HL-60 (cell line): ENCODE measurements at places on chromosomes 2 and 18.

GRCh38 chr2:188369365-188369764, 77.7 kb downstream of the GULP1 start:
- peak; percentile 1 for DNase-seq

DNA sequence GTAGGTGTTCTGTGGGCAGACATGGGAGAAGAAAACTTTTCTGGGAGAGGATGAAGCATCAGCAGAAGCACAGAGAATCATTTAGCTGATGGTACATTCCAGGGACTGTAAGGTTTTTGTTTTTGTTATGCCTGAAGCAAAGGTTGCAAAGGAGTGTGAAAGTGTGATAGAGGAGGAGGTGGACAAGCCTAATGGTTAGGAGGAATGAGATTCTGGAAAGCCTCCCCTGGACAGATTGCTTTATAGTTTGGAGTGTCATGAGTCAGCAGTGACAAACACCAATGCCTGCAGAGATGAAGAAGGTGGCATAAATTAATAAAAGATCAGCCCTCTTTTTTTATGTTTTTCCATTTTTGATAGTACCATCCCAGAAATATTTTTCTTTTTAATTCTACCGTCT, 171.6 kb upstream of the BOD1L2 start:
- DNase-seq, result no peak

DNA sequence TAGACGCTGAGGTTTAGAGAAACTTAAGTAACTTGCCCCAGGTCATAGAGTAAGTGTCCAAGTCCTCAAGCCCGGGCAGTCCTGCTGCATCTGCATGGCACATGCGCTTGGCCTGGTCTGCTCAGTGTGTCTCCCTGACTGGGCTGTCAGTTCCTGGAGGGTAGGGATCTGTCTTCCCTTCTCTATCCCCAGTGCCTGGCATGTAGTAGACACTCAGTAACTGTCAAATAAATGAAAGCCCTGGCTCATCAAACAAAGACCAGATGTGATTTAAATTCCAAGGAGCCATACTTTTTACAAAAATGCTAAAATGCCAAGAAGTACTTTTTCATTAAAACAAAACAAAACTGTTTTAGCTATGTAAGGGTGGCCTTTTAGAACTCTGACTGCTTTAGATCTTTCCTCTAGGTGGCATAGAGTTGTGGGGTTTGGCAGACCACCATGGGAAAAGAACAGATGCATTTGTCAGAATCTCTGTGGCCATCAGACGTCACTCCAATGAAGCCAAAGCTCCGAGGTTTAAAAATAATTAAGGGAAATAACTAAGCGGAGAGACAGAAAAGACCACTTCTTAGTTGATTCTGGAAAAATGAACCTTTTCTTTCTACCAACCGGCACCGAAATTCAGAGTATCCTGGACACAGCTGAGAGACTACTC, 34.0 kb downstream of the EPAS1 start:
- DNase-seq, result no peak

GRCh38 chr2:43605079-43605655, 9.3 kb upstream of the THADA start:
- no peak for DNase-seq

GRCh38 chr2:59935005-59935404, 618.4 kb downstream of the BCL11A start:
- DNase-seq, result no peak

GRCh38 chr2:25617948-25618646, 55.3 kb downstream of the DTNB start:
- DNase-seq, result no peak

DNA sequence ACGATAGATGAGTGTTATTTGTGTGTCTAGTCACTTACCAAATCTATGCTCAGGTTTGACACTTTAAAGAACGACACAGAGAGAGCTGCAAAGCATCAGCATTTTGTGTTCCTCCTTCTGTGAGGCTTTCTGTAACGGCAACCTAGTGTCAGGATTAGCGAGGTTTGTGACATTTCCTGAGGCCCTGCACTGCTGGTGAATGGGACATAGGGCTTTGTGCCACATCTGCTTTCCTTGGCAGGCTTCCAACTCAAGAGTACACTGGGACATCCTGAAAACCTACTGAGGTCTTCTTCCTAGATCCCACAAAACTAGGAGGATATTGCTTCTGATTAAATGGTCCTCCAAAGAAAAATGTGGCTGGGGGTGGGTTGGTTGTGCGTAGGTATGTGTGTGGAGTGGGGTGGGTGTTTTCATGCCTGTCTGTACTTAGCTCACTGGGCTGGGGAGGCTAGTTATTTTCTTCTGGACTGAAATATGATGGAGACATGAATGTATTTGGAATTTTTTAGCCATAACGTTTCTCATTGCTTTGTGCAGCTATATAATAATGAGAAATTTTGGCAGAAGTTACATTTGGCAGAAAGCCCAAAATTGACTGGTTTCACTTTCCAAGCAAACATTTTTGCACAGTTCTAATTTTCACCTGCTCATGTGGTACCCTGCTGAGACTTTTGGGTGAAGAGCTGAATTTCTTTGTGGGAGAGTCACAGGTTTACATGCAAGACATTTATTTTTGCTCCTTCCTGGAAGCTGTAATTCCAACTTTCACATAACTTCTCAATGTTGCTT, 308.4 kb downstream of the XIRP2 start:
- peak; percentile 82 for DNase-seq

GRCh38 chr2:223560749-223561435, 41.3 kb downstream of the SCG2 start:
- DNase-seq, result no peak

DNA sequence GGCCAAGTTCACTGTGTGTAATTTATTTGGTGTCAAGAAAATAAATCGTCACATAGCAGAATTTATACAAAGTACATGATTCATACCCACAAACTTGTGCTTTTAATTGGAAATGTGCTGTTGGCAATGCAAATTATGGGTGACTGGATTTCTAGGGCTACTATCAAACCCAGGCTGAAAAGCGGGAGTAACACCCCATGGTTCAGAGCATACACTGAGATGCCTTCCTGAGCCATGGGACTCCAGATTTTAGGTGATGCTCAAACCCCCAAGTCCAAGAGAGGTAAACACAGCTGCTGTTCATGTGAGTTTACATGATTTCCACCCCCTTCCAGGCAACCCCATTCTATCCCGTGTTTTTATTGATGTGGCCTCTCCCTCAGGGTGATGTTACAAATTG, 565.9 kb upstream of the ID2 start:
- DNase-seq, result no peak

- DNase-seq, result no peak
Observed at GRCh38 chr2:7950035-7950612, 731.7 kb upstream of the ID2 start.

GRCh38 chr2:98084869-98085238, 2.1 kb upstream of the VWA3B start:
- no peak for DNase-seq

DNA sequence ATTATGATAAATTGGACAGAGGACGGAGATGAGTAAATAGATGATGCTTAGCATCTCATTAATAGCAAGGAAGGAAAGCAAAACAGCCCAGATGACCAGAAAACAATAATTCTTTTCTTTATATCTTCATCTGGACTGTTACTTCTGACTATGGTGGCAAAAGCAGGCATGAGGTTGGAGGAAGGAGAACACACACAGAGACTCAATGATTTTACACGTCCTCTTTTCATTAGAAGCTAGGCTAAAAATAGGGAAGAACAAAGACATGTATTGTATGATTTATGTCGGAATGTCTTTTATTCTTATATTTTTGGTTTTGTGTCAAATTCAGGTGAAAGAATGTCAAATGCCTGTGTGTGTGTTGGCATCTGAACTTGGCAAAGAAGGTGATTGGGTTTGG, 137.1 kb downstream of the MAP2 start:
- no peak for DNase-seq

- no peak for DNase-seq
Observed at GRCh38 chr2:219279916-219280516, 850 bp downstream of the DNAJB2 start.

DNA sequence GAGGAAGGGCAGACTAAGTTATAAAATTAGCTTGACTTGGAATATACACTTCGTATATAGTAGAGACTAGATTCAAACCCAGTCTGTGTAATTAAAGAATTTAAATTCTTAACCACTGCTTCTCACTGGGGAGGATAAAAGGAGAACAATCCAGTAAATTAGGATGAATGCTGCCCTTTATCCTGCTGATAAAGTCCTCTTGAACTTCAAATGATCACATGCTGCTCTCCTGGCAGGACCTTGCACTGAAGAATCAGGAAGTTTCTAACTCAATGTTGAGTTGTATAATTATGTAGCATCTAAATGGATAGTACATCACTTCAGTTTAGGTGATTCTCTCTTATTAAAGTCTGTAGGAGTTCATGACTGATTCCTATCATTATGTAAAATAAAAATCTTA, 1179.7 kb downstream of the DSC3 start:
- no peak for DNase-seq

GRCh38 chr2:23204685-23205242, 180.2 kb upstream of the KLHL29 start:
- no peak for DNase-seq

- no peak for DNase-seq
Observed at GRCh38 chr2:134677856-134678756, 40.7 kb downstream of the TMEM163 start.

GRCh38 chr2:63013438-63013837, 37.2 kb upstream of the OTX1 start:
- DNase-seq, result no peak

DNA sequence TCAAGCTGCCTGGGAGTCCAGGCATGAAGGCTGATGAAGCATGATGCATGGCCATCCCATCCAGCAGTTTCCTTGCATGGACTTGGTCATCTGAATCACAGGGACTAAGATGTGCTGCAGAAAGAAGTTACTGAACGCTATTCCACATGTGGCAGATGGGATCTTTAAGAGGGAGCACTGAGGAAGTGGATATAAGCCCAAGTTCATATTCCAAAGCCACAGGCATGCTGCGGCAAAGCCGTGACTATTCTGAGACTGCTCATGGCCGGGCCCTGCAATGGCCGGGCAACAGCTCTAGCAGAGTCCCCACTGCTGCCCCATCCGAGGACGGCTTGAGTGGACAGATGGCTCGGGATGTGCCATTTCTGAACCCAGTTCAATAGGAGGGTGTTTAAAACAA, 61.5 kb downstream of the STPG4 start:
- no peak for DNase-seq

GRCh38 chr2:53460347-53460746, 307.3 kb upstream of the CHAC2 start:
- no peak for DNase-seq
